Right atrium auricular region (tissue), 2 donors: ENCODE measurements at places on chromosomes 6 and 20. TPM values are rescaled to one million over a fixed set of nuclear protein-coding genes. Genes with fewer than 3 reads are reported as not detected.
A peak's percentile ranks its signal among the peaks of the same experiment; 100 is the strongest.

The IL20RA gene
- 5.0 TPM for total RNA-seq

The ADGRF1 gene
- total RNA-seq, result not detected

The PROKR2 gene
- not detected for total RNA-seq

The RPL7L1 gene
- 66.7 TPM for total RNA-seq

The FGD2 gene
- 8.0 TPM for total RNA-seq

The THEMIS gene
- 0.56 TPM for total RNA-seq

The CABLES2 gene
- 10.8 TPM for total RNA-seq

The NHLRC1 gene
- total RNA-seq, result 2.4 TPM

The TNF gene
- total RNA-seq, result 0.51 TPM

The ISM1 gene
- 0.59 TPM for total RNA-seq

The AAR2 gene
- 18.9 TPM for total RNA-seq

The NTSR1 gene
- total RNA-seq, result not detected

The GFRA4 gene
- not detected for total RNA-seq

- no peak overlapping the region for H3K4me3 ChIP-seq
- DNase-seq, result no peak
- peaks cover 10% of the 10 kb centered on the region for H3K4me1 ChIP-seq
- H3K36me3 ChIP-seq, result peaks cover 29% of the 10 kb centered on the region
- H3K27me3 ChIP-seq, result no peaks in the 10 kb centered on the region
These were observed 12.3 kb downstream of the TMEM14B start for GRCh38 chr6:10759884-10760329.

DNA sequence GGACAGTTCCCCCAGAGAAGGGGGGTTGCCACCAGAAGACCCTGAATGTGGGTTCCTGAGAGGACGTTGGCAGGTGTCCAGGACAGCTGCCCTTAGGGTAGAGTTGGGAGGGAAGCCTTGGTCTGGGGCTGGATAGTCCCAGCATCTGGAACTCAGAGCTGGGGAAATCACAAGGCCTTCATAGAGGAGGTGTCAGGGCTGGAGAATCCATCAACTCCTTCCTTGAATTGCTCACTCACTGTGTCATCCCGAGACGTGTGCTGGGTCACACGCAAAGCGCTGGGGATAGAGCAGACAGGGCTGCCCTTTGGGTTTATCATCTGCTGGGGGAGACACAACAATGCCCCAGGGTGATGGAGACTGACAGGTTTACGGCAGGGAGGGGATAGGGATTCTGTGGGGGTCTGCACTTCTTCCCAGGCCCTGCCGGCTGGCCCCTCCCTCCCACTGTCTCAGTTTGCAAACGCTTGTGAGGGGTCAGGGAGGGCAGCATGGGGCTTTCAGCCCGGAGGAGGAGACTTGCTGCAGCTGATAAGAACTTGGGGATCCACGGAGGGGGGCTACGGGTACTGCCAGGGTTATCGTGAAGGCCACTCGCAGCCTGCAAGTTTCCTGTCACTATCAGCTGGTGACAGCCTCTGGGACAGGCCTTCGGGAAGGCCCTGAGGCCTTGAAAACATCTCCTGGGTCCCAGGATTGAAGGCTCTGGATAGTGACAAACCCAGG is 18.6 kb downstream of the RBM38 start:
- H3K4me1 ChIP-seq, result no peaks in the 10 kb centered on the region
- H3K27ac ChIP-seq, result peak overlapping the region; percentile 75
- peaks cover 42% of the 10 kb centered on the region for H3K36me3 ChIP-seq
- H3K27me3 ChIP-seq, result no peaks in the 10 kb centered on the region
- H3K4me3 ChIP-seq, result no peak overlapping the region

- H3K36me3 ChIP-seq, result no peaks in the 10 kb centered on the region
- no peaks in the 10 kb centered on the region for H3K27me3 ChIP-seq
- H3K4me1 ChIP-seq, result no peaks in the 10 kb centered on the region
- no peak overlapping the region for H3K27ac ChIP-seq
These were observed 9.1 kb upstream of the SHLD1 start for GRCh38 chr20:5741089-5741488.

DNA sequence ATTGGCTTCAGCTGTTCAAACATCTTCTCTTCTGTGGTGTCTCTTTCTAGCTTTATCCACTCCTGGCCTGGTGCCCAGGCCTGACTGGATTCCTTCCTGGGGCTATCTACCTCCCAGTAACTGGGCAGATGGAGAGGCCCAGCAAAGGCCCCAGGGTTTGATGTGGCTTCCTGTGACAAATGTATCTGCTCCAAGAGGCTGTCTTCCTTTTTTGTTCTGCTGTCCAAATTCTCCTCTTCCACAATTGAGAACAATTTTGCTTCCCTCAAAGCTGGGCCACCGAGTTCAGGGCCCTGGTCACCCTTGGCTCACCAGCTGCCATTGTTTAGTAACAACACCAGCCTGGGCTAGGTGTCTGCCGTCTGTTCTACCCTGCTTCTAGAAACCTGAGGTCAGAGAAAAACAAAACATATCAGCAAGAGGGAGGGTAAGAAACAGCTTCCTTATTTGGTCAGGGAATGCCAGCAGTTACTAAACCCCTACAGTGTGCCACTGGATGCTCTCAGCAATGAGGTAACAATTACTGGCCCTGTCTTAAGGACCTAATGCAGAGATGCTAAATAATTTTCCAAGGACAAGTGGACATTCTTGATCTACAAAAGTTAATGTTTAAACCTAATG is 3.9 kb downstream of the ZFP57 start:
- DNase-seq, result no peak
- no peaks in the 10 kb centered on the region for H3K27me3 ChIP-seq
- H3K4me1 ChIP-seq, result peaks cover 6% of the 10 kb centered on the region
- peak overlapping the region; percentile 68 for H3K27ac ChIP-seq
- H3K4me3 ChIP-seq, result no peak overlapping the region

DNA sequence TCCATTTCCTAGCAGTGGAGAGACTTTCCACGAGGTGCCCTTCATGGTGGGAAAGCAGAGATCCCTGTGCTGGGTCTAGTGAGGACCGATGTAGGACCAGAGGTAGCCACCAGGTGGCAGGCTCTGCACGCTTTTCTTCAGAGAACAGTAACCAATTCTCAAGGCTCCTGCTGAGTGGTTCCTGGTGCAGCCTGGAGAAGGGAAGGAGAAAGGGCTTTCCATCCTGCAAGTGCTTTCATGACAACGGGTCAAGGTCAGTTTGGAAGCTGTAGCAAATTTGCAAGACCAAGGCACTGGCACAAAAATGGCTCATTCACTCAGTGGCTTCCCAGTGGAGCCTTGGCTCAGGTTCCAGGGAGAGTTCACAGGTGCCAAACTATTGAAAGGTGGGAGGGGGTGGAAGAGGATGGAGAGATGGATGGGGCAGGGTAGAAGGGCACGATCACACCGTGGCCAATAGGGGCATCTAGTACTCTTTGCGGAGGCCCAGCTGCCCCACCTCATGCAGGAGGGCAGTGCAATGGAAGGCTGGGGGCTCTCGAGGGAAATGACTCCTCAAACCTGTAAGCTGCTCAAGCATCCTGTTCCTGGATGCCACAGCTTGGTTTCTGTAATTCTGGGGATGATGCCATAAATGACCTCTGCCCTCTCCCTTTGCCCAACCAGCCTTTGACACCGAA is 25.5 kb upstream of the KCNK16 start:
- H3K4me1 ChIP-seq, result peaks cover 7% of the 10 kb centered on the region
- H3K27me3 ChIP-seq, result no peaks in the 10 kb centered on the region
- no peaks in the 10 kb centered on the region for H3K36me3 ChIP-seq
- DNase-seq, result peak; percentile 77
- H3K27ac ChIP-seq, result no peak overlapping the region
- no peak overlapping the region for H3K4me3 ChIP-seq

- H3K36me3 ChIP-seq, result peaks cover 46% of the 10 kb centered on the region
- H3K4me1 ChIP-seq, result peaks cover 88% of the 10 kb centered on the region
- no peak overlapping the region for H3K4me3 ChIP-seq
- no peaks in the 10 kb centered on the region for H3K27me3 ChIP-seq
These were observed 17.0 kb downstream of the UQCC2 start for GRCh38 chr6:33694401-33694931.

GRCh38 chr6:5398530-5398929 is 137.2 kb downstream of the FARS2 start:
- H3K27me3 ChIP-seq, result no peaks in the 10 kb centered on the region
- H3K36me3 ChIP-seq, result no peaks in the 10 kb centered on the region
- H3K4me1 ChIP-seq, result no peaks in the 10 kb centered on the region
- no peak overlapping the region for H3K27ac ChIP-seq
- H3K4me3 ChIP-seq, result no peak overlapping the region

- no peaks in the 10 kb centered on the region for H3K4me1 ChIP-seq
- H3K4me3 ChIP-seq, result no peak overlapping the region
- H3K27ac ChIP-seq, result no peak overlapping the region
- no peak for DNase-seq
These were observed 34.5 kb upstream of the TSPYL1 start for GRCh38 chr6:116314218-116314617.

DNA sequence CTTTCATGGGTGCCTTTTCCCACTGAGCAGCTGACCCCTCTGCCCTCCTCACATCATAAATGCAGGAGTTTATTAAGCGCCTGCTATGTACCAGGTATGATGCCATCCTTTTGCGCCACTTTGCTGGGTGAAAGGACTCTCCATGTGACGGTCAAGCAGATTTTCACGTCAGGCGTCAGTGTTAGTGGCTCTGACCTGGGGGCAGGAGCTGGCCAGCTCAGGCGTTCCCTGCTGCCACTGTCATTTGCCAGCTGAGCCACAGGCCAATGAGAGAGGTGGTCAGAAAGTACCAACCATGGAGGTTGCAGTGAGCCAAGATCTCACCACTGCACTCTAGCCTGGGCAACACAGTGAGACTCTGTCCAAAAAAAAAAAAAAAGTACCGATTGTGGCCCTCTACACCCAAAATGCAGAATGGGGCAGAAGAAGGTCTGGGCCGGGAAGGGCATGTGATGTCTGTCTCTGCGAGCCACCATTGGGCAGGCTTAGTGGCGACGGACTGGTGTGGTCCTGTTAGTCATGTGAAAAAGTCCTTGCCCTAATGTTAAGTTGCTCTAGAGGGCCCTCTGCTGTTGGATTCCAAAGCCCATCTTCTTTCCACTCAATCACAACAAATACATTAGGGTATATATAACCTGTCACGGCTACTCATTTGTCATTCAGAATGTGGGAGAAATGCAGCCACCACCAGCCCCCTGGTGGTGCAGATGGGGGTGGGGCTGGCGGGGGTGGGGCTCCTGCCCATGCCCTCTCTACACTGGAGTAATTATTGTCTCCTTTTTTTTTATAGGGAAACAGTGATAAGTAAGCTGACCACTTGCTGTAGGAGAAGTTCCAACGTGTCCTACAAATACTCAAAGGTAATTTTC is 18.4 kb upstream of the SLC22A1 start:
- no peak overlapping the region for H3K27ac ChIP-seq
- no peak for DNase-seq
- peaks cover 6% of the 10 kb centered on the region for H3K4me1 ChIP-seq
- no peak overlapping the region for H3K4me3 ChIP-seq
- H3K27me3 ChIP-seq, result no peaks in the 10 kb centered on the region

GRCh38 chr20:61925555-61926252 is 140.0 kb downstream of the TAF4 start:
- no peak overlapping the region for H3K4me3 ChIP-seq
- no peak overlapping the region for H3K27ac ChIP-seq

GRCh38 chr6:158417760-158418098 is 105.5 kb downstream of the TULP4 start:
- H3K4me3 ChIP-seq, result no peak overlapping the region
- H3K27ac ChIP-seq, result no peak overlapping the region
- H3K36me3 ChIP-seq, result peaks cover 9% of the 10 kb centered on the region
- no peaks in the 10 kb centered on the region for H3K4me1 ChIP-seq
- DNase-seq, result no peak

- no peak overlapping the region for H3K27ac ChIP-seq
- no peaks in the 10 kb centered on the region for H3K27me3 ChIP-seq
- no peak overlapping the region for H3K4me3 ChIP-seq
- H3K4me1 ChIP-seq, result no peaks in the 10 kb centered on the region
- no peaks in the 10 kb centered on the region for H3K36me3 ChIP-seq
These were observed 148.6 kb upstream of the MAN1A1 start for GRCh38 chr6:119497988-119498727.

DNA sequence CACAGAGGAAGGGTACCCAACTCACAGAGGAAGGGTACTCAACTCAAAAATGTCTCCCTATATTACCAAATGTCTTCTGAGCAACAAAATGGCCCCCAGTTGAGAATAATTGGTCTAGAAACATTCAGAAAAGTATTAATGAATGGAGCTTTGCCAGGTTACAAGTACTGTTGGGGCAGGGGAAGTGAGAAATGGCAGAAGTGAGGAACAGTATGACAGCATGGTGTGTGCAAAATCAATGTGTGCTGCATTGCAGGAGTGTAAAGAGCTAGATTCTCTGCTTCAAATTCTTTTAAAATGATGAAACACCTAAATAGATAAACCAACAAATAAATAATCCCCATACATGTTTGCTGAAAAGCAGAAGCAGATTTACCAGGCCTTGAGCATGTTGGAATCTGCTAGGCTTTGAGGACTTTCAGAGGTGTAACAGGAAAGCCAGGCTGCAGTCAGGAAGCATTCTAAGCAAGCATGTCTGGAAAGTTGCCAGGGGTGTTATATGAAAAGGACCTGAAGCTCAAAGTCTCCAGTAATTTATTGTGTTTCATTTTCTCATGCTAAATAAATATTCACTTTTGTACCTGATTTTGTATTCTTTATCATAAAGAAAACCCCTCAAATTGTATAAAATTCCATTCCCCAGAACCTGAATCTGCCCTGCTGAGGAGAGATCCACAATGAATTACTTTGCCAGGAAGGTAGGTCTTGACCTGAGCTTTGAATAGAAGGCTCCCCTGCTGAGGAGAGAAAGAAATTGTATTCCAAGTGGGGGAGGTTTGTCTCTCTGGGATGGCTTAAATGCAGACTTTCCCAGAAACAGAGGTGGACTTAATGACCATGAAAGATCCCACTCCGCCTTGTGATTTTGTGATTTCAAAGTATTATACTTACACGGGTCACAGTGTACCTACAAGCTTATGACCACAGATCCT is 265.0 kb upstream of the MARCKS start:
- no peaks in the 10 kb centered on the region for H3K36me3 ChIP-seq
- no peak overlapping the region for H3K27ac ChIP-seq
- no peak for DNase-seq
- H3K4me1 ChIP-seq, result no peaks in the 10 kb centered on the region
- no peaks in the 10 kb centered on the region for H3K27me3 ChIP-seq

DNA sequence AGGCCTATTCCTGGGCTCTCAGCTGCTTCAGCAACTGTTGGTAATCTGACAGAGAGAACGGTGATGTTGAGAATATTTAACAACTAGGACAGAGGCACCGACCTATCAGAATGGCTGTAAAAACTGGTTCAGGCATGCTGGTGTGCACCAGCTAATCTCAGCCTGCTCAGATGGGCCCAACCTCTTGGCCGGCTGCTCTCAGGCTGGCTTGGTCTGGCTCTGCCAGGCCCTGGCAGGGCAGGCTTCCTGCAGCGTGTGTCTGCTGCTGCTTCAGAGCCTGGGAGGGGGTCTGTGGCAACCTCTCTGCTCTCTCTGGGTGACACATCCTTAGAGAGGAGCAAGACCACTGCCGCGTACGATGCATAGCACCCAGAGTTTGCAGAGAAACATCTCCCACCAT is 4.8 kb downstream of the SLC2A12 start:
- DNase-seq, result no peak
- H3K27me3 ChIP-seq, result no peaks in the 10 kb centered on the region
- no peaks in the 10 kb centered on the region for H3K4me1 ChIP-seq
- no peak overlapping the region for H3K4me3 ChIP-seq
- no peak overlapping the region for H3K27ac ChIP-seq
